ENCODE measurements at places on chromosomes 16 and 17.
A peak's percentile ranks its signal among the peaks of the same experiment; 100 is the strongest.

- peak; percentile 43 for DNase-seq
These were observed 13.1 kb upstream of the MSI2 start for GRCh38 chr17:57243171-57243622.

DNA sequence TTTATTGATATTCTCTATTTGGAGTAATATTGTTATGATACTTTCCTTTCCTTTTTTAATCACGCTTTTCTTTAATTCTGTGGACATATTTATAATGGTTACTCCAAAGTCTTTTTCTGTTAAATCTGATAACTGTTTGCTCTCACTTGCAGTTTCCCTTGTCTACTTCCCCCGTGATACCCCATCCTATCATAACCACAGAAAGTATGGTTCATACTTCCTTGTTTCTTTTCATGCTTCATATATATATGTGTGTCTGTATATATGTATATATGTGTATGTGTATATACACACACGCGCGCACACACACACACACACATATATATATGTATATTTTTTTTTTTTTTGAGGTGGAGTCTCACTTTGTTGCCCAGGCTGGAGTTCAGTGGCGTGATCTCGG, 23.5 kb downstream of the SPECC1 start:
- no peak for DNase-seq

DNA sequence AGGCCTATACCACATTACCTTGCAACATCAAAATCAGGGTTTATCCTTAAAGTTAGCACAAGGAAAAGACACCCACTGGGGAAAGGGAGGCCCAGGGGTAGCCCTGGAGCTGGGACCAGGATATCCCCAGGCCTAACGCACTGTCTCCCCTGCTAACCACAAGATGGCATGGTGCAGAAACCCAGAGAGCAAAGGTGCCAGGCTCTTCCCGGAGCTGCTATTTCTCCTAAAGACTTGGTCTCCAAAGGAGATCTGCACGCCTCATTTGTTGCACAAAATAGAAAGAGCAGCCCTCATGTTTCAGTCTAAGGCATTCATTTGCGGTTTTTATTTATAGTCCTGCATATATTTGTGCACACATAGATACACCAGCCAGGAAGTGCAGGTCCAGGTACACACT, 408.6 kb downstream of the SOX9 start:
- no peak for DNase-seq

- no peak for DNase-seq
These were observed 53.8 kb downstream of the CEP112 start for GRCh38 chr17:66138120-66138519.

GRCh38 chr17:39116224-39116623, 35.2 kb downstream of the PLXDC1 start:
- no peak for DNase-seq

DNA sequence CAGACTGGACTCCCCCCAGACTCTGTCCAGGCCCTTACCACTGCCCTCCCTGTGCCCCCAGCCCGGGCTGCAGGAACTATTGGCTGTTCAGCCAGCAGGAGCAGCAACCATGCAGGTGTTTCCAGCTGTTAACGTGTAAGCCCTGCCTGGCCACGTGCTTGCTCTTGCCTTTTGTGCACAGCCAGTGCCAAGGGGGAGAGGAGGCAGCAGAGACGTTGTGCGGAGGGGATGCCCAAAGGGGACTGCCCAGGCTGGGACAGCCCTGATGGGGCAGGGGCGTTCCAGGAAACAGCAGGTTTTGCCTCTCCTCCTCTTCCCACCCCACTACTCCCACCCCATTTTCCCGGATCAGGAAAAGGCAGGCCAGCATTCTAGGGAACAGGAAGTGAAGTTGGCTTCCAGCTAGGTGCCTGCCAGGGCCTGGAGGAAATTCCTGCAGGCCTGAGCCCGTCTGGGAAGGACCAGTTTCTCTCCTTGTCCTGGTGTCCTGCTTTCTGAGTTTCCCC, 16.7 kb upstream of the LASP1NB start:
- no peak for DNase-seq

GRCh38 chr17:310111-311010, 42.2 kb downstream of the RPH3AL start:
- no peak for DNase-seq

GRCh38 chr17:19546289-19547065, 12.8 kb downstream of the SLC47A1 start:
- DNase-seq, result no peak

DNA sequence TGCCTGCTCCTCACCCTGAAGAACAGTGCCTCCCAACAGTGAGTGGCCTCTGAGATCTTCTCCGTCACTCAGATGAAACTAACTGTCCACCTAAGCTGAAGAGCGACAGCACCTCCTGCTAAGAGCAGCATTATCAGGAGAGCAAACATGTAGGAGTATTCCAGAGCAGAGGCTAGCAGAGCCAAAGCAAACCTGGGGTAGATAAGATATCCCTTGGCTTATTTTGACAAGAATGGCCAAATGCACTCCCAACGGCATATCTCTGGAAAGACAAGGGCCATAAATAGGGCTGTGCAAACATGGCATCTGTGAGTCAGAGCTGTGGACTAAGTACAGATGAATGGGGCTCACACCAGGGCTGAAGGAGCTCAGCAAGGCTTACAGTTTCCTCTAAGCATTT, 96.3 kb downstream of the NDEL1 start:
- DNase-seq, result no peak

GRCh38 chr17:33871720-33872540, 383.2 kb upstream of the CCL2 start:
- DNase-seq, result peak; percentile 41

- no peak for DNase-seq
These were observed 4.5 kb upstream of the ASIC2 start for GRCh38 chr17:33297643-33298042.

- no peak for DNase-seq
These were observed 33.2 kb downstream of the WNT9B start for GRCh38 chr17:46884552-46884951.

DNA sequence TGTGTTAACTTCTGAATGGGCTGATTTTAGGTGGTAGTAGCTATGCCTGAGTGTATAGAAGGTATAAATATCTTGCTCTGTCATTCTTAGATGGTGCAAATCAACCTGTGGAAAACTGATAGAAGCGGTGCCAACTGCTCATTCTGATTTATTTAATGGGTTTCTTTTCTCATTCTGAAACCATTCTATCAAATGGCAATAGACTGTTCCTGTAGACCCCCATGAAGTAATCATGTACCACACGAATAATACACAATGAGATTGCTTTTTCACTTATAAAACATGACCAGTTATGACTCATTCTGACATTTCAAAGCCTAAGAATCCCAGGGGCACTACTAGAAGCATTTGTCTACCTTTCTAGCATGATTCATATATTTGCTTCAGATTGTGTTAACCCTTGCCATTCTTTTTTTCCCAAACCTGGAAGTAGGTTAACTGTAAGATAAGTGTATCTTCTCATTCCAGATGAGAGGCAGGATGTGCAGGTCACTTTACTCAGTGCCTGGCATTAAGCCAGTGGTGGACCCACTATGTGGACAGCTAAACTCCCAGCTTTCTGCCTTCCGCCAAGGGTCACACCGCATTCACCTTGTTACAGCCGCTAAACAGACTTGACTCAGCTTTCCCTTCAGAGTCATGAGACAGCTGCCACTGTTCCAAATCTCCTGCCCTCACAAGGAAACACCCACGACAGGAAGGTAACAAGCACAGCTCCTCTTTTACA, 16.4 kb upstream of the SLC16A11 start:
- DNase-seq, result no peak

- DNase-seq, result no peak
These were observed 11.7 kb downstream of the ABCC1 start for GRCh38 chr16:15961060-15961511.

DNA sequence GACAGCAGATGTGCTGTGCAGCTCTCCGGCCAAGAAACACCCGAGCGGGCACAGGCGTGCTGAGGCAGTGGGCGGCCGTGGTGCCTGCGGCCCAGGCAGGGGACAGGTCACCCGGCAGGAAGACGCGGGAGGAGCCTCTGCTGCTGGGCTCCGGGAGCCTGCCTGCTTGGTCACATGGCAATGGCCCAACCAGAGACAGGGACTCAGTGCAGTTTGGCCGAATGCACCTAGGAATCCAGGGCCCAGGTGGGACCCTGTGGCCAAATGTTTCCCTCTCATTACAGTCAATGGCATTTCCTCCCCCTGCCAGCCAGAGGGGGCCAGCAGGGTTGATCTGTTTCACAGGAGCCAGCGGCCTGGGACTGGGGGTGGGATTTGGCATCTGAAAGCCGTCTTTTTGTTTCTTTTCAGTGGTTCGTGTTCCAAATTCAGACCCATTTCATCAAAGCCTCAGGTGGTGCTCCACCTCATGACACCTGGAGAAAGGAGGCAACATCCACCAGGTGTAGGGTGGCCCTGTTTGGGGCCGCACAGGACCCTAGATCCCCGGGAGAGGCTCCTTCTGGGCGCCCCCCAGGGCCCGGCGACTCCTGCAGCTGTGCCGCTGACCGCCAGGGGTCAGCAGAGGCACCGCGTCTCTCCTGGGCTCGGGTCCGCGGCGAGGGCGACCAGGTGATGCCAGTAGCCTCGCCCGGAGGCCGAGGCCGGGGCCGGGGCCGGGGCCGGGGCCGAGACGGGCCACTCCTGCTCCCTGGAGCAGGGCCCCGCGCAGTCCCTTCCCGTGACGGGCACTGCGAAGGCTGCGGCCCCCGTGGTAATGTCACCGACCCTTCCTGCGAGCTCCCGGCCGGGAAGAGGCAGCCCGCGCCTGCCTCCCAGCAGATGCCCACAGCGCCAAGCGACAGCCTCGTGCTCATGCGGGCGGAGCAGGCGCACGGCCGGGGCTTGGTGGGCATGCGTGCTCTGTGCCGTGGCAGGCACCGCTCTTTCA, 118.5 kb downstream of the C16orf78 start:
- DNase-seq, result peak; percentile 58

DNA sequence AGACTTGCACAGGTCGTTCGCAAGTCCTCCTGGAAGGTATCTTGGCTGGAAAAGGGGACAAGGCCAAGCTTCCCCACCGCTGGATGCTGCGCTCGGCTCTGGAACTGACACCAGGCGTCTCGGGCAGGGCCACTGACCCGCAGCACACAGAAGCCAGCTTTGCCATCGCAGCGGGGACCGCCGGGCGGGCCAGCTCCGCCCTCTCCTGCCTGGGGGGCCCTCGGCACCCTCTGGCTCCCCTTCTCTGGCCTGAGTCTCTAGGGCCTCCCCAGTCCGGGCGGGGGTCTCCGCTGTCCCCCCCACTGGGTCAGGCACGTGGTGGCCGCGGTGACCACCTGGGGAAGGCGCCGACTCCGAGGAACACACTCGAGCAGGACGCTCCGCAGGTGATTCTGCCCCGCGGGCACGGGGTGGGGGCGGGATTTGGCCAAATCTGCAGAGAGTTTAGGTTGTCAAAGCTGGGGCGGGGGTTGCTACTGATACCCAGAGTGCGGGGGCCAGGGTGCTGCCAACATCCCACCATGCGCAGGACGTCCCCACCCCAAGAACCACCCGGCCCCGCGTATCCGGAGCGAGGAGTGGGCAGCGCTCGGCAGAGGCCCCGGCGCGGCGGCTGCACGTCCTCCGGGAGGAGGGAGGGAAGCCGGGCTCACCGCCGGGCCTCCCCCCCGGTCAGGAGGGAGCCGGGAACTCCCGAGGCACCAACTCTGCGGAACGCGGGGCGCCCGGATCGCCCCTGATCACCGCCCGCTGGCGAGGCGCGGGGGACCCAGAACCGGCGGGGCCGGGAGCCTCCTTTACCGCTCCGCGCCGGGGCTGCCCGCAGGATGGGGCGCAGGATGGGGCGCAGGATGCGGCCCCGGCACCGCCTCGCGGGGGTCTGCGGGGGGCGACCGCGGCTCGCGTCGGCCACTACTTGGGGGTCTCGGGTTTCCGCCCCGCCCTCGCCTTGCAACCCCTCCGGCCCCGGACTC, 744 bp upstream of the METRNL start:
- DNase-seq, result no peak

DNA sequence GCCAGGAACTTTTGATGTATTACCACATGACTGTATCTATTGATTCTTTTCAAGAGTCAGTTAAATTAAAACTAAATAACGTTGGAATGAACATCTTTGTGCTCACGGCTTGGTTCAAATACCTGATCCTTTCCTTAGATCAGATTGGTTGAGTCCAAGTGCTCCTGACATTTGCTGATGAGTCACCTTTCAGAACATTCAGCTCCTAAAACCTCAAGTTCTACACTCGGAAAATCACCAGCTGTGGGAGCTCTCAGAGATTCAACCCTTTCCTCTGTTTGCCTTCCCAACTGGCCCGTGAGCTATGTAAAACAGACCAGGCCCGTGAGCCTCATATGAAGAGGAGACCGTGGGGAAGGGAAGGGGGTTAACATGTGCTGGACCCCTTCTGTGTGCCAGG, 68.1 kb downstream of the RTN4RL1 start:
- DNase-seq, result no peak

DNA sequence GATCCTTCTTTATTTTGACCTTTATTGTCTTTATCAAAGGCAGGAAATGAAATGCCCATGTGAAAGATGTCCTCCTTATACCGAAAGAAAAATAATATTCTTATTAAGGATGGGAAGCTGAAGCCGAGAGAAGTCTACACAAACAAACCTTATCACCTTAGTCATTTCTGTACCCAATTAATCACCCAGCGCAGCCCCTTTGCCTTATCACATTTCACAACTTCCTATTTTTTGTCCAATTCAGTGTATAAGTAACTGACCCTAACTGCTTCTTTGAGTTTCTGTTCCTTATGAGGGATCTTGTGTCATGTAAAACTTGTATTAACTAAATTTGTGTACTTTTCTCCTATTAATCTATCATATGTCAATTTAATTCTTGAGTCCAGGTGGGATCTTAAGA, 16.4 kb upstream of the CCL23 start:
- DNase-seq, result no peak

GRCh38 chr16:15529673-15530072, 95.3 kb downstream of the BMERB1 start:
- no peak for DNase-seq

DNA sequence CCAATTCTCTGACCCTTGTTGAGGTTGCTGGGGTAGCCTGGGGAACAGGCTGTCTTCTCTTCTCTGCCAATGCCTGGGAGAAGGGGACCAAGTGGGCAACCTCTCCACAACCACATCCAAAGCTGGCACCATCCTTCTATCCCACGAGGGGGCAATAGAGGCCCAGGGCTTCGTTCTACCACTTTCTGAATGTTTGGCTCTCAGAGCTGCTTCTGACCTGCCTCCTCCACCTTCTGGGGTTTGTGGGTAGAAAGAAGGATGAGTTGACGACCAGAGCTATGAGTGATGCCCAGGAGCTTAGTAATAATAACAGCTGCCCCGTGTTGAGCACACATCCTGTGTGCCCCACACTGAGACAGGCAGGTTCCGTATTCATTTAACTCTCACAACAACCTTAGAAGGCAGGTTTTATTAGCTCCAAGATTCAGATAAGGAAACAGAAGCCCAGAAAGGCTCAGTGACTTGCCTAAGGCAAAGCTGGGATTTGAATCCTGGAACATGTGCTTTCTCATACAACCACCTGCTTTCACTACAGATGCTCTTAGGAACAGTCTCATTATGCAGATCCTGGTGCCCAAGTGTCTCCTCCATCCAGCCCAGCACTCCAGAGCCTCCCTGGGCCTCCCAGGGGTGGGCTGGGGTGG, 11.1 kb downstream of the TSPOAP1 start:
- peak; percentile 26 for DNase-seq

GRCh38 chr16:10031473-10031872, 150.8 kb downstream of the GRIN2A start:
- no peak for DNase-seq
